ENCODE measurements at places on chromosomes 5 and 9. TPM values are rescaled to one million over a fixed set of nuclear protein-coding genes. Genes with fewer than 3 reads are reported as not detected.

- DNase-seq, result no peak
These were observed 63.4 kb downstream of the NR6A1 start for GRCh38 chr9:124707666-124708065.

DELE1 gene
- polyA plus RNA-seq, result 97.7 TPM

- DNase-seq, result no peak
These were observed 74.0 kb downstream of the UBAP1 start for GRCh38 chr9:34252670-34253459.

HTR4 gene
- polyA plus RNA-seq, result not detected

TRIM36 gene
- polyA plus RNA-seq, result 2.5 TPM

PAXX gene
- 22.8 TPM for polyA plus RNA-seq

- DNase-seq, result no peak
These were observed 235.9 kb downstream of the DMRTA1 start for GRCh38 chr9:22682536-22682935.

DNA sequence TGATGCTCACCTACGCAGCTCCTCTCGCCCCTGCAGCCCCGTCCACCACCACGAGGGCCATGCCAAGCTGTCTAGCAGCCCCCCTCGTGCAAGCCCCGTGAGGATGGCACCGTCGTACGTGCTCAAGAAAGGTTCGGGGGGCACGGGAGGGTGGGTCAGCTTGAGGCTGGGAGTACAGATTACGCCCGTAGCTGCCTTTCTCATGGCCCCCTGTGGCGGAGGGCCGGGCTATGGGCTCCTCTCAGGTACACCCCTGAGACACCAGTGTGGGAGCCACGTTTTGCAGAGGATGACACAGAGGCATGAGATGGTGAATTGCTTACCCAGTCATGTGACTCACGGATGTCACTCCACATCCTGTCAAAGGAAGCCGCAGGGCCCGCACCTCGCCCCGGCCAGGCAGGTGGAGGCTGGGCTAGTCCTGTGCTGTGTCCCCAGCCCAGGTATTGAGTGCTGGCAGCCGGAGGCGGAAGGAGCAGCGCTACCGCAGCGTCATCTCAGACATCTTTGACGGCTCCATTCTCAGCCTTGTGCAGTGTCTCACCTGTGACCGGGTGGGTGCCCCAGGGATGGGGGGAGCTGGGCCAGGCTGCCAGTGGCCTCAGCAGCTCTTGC, 33.7 kb downstream of the USP20 start:
- no peak for DNase-seq

ADCY2 gene
- polyA plus RNA-seq, result 51.8 TPM

GRCh38 chr9:123191260-123191659, 77.1 kb downstream of the STRBP start:
- DNase-seq, result no peak

DNA sequence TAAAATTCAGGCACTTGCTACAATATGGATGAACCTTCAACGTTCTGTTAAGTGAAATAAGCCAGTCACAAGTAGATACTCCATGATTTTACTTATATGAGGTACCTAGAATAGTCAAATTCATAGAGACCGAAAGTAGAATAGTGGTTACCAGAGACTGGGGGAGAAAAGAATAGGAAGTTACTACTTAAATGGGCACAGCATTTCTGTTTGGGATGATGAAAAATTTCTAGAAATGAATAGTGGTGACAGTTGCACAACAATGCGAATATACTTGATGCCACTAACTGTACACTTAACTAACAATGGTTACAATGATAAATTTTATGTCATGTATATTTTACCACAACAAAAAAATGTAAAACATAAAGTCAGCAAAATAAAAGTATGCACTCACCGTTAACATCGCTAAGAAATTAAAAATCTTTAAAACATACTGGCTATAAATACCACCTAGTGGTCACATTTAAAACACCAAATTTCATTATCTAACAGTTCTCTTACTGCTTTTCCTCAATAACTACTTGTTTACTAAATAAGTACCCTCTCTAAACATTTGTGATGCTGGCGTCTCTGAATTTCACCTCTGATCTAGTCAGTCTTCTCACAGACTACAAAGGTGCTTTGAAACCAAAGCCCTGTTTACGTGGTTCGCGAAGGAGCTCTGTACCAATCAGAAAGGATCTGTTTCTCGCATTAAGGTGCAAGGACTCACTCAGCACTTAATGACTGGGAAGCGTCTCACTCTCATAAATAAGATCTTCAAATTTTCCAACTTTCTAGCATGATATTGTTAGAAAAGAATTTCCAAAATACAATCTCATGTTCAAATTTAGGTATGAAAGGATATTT, 22.7 kb downstream of the KIF3A start:
- DNase-seq, result no peak

TMOD1 gene
- polyA plus RNA-seq, result 151 TPM

KLF4 gene
- polyA plus RNA-seq, result 20.4 TPM

OBP2B gene
- polyA plus RNA-seq, result not detected

- no peak for DNase-seq
These were observed 229.1 kb downstream of the SEC61B start for GRCh38 chr9:99451112-99451606.

LCN15 gene
- 0.49 TPM for polyA plus RNA-seq

DNA sequence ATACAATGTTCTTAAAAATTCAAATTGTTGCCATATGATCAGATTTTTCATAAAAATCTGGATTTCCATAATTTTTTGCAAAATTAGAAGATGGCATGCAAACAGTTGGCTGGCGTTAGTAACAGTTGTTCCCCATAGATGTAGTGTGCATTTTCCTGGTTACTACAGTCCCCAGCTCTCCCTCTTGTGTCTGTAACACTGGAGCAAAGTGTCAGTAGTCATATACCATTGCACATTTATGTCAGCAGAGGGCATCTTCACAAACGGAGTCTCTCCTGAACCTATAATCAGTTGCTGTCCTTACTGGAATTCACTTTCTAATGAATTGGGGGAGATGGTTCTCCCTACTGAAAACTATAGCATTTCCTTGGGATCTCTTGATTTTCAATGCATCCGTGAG, 44.7 kb upstream of the DMAC1 start:
- DNase-seq, result no peak

DNA sequence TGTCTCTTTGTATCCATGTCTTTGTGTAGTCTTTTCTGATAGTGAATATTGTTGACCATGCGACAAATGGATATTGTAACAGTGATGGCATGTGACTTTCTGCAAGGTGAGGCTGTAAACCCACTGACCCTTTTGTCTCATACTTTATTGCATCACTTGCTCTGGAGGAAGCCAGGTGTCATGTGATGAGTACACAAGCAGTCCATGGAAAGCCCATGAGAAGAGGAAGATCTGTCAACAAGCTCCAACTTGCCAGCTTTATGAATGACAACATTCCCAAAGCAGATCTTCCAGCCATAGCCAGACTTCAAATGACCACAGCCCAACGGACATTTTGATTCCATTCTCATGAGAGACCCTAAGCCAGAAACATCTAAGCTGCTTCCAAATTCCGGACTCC, 450.1 kb upstream of the ACTBL2 start:
- no peak for DNase-seq

- no peak for DNase-seq
These were observed 12.0 kb downstream of the ADRA1B start for GRCh38 chr5:159928122-159928909.

DNA sequence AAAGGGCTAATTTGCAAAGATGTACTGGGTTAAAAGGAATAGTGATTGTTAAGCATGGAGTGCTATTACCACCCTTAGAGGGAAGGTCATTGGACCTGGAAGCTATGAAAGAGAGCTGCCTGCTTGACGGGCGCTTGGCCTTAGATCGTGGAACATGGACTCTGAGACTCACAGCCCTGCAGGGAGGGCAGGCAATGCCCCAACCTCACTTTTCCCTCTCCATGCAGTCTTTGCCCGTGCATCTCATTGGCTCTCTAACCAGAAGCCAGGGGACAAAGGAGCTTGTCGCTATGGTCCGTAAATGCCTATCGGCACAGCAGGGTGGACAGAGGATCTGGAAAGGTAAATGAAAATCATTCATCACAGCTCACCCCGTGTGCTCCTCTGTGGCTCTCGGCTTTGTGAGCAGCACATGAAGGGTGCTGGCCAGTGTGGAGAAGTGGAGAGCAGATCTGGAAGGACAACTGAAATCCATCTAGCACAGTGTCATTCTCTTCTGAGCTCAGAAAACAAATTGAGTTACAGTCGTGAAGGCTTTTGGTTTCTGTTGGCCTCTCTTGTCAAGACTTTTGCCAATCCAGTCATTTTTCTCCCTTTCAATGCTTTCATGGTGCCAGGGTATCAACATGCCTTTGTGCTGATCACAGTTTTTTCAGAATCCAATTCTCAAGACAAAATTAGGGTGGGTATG, 186.2 kb downstream of the SNX18 start:
- DNase-seq, result no peak

ADAMTS12 gene
- 16.8 TPM for polyA plus RNA-seq

GCNT4 gene
- polyA plus RNA-seq, result 0.15 TPM

- DNase-seq, result no peak
These were observed 77.8 kb downstream of the SECISBP2 start for GRCh38 chr9:89395931-89396710.

FGF18 gene
- polyA plus RNA-seq, result 14.7 TPM

OR1N1 gene
- polyA plus RNA-seq, result not detected

GRCh38 chr5:113128082-113128481, 151.5 kb downstream of the DCP2 start:
- DNase-seq, result no peak

NSG2 gene
- polyA plus RNA-seq, result 0.40 TPM

DNA sequence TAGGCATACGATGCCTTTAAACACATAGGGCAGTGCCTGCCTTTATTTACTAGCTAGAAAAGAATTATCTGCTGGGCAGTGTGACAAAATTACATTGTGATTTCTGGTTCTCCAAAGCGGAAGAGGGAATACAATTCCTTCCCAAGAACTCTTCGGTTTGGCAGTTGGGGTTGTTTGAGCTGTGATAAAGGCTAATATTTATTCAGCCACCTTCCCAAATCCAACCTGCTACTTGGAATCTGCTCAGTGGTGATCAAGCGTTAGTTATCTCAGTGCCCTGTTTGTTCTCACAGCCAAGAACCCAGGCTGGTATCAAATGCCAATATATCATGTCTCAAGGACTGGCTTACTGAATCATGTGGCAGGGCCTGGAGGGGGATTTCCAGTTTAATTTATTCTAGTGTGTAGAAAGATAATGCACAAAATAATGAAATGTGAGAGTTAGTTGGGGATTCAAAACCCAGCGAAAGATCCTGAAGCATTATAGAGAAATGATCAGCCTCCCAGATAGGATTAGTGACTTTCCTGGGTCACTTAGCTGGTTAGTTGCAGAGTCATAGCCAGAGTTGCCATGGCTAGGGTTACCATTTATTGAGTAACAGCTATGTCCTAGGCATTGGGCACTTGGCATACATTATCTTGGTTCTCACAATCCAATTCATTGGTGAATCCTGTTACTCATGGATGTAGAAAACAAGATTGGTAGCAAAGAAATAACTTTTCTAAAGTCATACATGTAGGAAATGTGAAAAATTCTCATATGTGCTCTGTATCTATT, 457.0 kb upstream of the KLF4 start:
- DNase-seq, result no peak

- no peak for DNase-seq
These were observed 43.9 kb downstream of the RAPGEF1 start for GRCh38 chr9:131695836-131696460.
